Fibroblast of skin of left quadriceps (primary cell): ENCODE measurements at places on chromosomes 11 and 22.

- DNase-seq, result no peak
These were observed 7.3 kb downstream of the UBE2L6 start for GRCh38 chr11:57560146-57560545.

- no peak for DNase-seq
These were observed 12.3 kb downstream of the DLAT start for GRCh38 chr11:112037527-112037926.

DNA sequence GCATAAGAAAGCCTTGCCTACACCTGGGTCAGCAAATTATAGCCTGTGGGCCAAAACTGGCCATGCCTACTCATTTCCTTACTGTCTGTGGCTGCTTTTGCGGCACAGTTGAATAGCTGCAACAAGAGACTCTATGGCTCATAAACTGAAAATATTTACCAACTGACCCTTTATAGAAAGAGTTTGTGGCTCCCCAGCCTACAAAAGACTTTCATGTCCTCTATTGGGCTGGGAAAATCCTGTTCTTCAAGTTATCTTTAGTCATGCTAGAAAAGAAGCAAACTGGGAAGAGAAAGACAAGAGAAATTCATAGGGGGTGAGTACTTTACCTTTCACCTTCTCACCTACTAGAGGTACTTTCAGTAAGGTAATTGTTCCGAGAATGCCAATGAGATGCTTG is 175.1 kb downstream of the SWAP70 start:
- DNase-seq, result no peak

DNA sequence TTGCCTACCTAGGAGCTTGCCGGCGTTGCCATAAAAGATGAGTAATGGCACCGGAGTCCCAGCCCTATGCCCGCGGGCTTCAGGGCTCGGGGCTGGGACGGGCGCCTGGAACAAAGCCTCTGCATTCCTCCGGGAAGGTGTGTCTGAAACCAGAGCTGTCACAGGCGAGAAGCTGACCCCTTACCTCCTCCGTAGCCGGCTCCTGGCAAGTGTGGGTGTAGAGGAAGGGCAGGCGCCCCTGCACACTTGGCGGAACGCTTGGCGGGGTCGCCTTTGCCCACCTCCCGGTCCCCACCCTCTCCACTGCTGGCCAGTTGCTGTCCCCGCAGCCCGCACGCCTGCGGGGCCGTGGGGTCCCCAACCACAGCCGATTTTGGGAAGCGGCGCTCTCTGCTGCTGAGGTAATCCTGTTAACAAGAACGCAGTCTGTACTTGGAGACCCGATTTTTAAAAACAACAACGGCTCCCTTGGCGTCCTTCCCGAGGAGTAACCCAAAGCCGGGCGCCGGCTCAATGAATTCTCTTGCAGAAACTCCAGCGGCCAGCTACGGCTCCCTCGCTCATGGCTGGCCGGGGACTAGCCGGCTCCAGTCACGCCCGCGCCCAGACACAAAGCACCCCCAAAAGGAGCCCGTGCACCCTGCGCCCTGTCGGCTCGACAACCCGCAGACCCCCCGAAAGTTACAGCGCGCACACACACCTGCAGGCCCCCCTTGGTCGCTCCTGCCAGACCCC is 89.2 kb downstream of the PLEKHA7 start:
- DNase-seq, result no peak

- DNase-seq, result no peak
These were observed 448.2 kb downstream of the TBC1D22A start for GRCh38 chr22:47210686-47211085.

- no peak for DNase-seq
These were observed 238.0 kb upstream of the DDI1 start for GRCh38 chr11:103798446-103798845.

- no peak for DNase-seq
These were observed 9.7 kb upstream of the UBASH3B start for GRCh38 chr11:122645847-122646246.

DNA sequence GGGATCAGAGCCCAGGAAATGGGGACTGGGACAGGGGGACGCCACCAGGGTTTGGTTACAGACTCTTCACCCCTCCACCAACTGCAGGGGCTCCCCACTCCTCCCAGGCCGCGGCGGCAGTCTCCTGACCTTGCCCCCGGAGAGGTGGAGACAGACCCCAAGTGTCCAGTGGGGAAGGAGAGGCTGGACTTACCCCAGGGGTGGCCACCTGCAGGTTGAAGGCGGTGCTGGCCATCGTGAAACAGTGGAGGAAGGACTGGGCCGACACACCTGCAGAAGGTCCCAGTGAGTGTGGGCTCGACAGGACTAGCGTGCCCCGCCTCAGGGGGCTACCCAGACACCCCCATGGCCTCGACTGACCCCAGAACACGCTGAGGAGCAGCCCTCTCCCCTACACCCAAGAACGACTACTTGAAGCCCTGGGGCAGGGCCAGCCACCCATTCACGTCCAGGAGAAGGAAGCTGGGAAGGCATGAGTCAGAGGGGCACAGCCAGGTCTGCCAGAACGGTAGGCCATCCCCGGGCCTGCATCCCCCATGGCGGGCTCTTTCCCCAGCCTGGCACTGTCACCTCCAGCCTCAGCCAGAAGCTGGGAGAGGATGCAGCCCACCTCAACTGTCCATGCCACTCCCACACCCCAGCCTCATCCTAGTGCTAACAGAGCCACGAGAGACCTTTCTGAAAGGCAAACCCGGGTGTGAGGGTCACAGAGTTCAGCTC is 2.3 kb downstream of the GATD1 start:
- DNase-seq, result no peak

GRCh38 chr11:130092661-130093060 is 23.0 kb downstream of the APLP2 start:
- no peak for DNase-seq

- DNase-seq, result no peak
These were observed 627 bp upstream of the APOA5 start for GRCh38 chr11:116792144-116792868.

- DNase-seq, result no peak
These were observed 624 bp downstream of the CBL start for GRCh38 chr11:119206511-119207414.
